HuH-7 (cell line): ENCODE measurements at places on chromosomes 11 and 22.

GRCh38 chr11:130103296-130103814 is 33.7 kb downstream of the APLP2 start:
- no peak for DNase-seq

- no peak for DNase-seq
These were observed 3.3 kb downstream of the EPS8L2 start for GRCh38 chr11:709109-709997.

DNA sequence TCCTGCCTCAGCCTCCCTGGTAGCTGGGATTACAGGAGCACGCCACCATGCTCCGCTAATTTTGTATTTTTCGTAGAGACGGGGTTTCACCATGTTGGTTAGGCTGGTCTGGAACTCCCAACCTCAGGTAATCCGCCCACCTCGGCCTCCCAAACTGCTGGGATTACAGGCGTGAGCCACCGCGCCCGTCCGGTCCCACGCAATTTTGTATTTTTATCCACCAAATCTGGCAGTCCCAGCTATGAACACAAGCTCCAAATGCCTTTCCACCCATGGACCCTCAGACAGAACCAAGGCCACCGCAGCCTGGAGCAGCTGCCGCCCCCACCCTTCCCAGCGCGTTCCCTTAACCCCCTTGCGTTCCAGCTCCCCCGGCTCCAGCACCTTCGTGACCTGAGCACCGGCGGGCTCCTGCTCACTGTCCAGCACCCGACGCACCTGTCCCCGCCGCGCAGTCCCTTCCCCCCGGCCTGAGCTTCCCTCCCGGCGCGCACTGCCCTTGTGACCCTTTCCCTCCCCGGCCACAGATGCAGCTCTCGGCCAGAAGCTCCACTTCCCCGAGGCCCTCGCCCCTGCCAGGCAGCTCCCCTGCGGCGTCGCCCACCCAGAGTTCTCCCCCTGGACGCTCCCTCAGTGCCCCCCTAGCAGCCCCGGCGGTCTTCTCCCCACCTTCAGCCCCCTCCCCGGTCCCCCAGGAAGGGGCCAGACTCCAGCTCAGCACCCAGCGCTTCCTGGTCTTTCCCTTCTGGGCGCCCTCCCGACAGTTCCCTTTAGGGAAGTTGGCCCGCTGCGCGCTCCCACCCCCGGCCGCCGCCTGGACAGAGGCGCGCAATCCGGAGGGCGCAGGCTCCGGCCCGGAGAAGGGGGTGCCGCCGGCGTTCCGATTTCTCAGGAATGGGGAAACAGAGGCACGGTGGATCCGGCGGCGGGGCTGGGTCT is 5.6 kb upstream of the ZBED4 start:
- DNase-seq: no peak

DNA sequence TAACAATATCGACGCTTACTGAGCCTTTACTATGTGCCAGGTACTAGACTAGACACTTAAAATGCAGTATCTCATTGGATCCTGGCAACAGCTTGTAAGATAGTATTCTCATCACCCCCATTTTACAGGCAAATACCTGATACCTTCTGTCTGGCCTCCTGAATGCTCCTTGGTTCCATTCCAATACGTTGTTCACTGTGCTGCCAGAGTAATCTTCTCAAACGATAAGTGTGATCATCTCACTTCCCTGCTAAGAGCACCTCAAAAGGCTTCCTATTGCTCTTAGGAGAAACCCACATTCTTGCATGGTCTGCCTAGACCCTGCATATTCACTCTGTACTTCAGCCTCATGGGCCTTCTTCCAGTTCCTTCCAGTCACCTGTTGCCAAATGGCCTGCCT is 1.3 kb upstream of the NRIP3 start:
- no peak for DNase-seq

GRCh38 chr11:95338430-95338991 is 107.5 kb upstream of the SESN3 start:
- DNase-seq: no peak

DNA sequence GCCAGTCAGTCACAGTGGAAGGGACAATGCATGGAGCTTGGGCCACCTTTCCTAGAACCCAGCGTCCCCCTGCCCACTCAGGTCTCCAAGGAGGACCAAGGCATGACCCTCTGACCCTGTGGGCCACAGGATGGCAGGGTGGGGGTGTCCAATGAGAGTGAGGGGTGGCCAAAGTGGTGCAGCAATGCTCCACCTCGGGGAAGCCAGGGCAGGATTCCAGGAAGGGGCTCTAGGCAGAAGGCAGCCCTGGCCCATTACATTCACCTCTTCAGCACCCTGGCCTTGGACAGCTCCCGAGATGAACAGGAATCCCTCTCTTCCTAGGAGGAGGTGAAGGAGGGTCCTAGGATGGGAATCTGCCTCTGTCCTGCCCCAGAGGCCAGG is 597.5 kb downstream of the BRD1 start:
- DNase-seq: peak; percentile 28

DNA sequence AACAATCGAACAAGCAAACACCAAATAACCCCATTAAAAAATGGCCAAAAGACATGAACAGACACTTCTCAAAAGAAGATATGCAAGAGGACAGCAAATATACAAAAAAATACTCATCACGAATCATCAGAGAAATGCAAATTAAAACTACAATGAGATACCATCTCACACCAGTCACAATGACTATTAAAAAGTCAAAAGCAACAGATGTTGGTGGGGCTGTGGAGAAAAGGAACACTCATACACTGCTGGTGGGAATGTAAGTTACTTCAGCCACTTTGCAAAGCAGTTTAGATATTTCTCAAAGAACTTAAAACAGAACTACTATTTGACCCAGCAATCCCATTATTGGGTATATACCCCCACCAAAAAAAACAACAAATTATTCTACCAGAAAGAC is 51.3 kb upstream of the FLI1 start:
- DNase-seq: no peak

GRCh38 chr11:86313793-86314192 is 11.8 kb downstream of the HIKESHI start:
- no peak for DNase-seq

GRCh38 chr11:2524446-2525165 is 79.8 kb downstream of the KCNQ1 start:
- no peak for DNase-seq

DNA sequence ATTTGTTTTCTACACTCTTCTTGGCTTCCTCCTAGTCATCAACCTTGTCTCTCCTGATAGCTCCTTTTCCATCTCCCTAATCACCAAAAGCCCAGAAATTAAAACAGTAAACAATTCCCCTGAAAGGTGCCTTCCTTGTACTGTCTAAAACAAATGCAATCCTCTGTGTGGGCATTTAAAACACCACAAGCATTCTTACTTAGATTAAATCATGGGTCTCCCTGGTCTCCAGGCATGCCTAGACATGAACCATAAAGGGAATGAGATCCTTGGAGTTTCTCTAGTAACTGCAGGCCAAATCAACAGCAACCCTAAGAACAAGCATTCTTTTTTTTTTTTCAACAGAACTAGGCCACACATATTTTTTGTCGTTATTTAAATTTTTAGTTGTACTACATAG is 1.9 kb downstream of the BTG4 start:
- DNase-seq: no peak

DNA sequence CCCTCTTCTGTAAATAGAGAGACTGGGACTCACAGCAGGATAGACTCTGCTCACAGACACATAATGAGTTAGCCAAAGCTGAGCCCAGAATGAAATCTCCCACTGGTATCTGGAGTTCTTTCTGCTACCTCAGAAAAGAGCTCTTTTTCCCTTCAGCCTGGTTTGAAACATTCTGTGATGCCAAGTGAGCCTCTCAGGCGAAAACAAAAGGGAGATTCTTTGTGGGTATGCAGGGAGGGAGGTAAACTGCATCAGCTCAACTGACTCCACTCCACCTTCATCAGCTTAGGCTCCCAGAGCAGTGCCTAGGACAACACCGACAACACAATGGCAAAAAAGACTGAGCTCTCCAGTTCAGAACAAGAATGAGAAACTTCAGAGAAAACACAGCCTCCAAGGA is 55.1 kb upstream of the SCUBE2 start:
- DNase-seq: no peak

GRCh38 chr11:112858289-112859023 is 102.8 kb upstream of the NCAM1 start:
- DNase-seq: no peak

DNA sequence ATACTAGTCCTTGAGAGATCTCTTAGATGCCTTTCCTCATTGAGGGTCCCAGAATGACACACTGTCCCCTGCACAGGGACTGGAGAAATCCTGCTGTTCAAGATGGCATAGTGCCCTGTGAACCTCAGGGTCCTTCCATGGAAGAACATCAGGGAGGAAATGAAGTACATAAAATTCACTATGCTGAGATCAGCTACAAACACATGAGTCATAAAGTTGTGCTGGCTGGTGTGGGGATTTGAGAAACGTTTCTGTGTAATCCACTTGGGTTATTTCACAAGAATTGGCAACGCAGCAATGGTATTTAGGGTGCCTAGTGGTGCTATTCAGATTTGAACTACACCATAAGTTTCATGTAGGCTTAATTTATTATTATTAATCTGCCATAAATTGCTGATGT is 174.4 kb downstream of the MAML2 start:
- no peak for DNase-seq

GRCh38 chr11:45537614-45538013 is 127.8 kb downstream of the CHST1 start:
- DNase-seq: no peak

DNA sequence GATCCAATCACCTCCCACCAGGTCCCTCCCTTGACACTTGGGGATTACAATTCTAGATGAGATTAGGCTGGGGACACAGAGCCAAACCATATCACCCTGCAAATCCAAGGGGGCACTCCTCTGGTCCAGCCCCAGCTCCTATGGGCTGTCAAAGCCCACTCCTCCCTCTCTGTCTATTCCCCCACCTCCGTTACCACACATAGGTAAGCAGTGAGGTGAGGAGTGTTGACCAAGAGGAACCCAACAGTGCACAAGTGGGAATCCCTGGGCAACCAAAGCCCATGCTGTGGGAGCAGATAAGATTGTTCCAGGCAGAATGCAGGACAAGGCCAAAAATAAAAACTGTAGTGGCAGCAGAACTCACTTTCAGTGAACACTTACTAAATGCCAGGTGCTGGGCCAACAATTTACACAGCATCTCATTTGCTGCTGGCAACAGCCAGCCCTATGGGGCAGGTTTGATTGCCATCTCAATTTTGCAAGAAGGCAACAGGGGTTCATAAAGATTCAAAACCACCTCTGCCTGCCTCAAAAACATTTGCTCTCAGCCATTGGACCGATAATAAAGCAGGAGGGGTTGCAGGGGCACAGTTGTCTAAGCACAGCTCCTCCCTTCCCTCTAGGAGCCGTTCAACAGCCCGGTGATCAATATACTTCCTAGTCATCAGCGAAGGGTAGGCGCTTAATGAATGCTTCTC is 8.9 kb downstream of the SDF2L1 start:
- DNase-seq: no peak

DNA sequence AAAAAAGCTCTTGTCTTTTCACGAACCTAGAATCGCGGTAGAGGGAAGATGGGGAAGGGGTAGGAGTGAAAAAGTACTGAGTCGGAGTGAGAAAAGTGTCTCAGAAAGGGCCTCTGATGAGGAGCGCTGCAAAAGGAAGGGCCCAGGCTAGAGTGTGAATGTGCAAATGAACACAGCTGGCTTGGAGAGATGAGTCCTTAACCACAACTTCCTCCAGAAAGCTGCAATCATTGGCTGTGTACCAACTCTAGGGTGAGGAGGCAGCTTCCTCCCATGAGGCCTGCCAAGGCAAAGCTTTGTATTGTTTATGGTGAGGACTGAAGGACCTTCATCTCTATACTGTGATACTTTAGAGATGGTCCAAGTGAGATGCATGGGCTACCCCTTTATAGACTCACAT is 566.9 kb upstream of the ANO5 start:
- no peak for DNase-seq

- no peak for DNase-seq
These were observed 121.2 kb downstream of the NCAM1 start for GRCh38 chr11:113082341-113082955.

- no peak for DNase-seq
These were observed 54.7 kb upstream of the CCDC188 start for GRCh38 chr22:20205464-20205963.

DNA sequence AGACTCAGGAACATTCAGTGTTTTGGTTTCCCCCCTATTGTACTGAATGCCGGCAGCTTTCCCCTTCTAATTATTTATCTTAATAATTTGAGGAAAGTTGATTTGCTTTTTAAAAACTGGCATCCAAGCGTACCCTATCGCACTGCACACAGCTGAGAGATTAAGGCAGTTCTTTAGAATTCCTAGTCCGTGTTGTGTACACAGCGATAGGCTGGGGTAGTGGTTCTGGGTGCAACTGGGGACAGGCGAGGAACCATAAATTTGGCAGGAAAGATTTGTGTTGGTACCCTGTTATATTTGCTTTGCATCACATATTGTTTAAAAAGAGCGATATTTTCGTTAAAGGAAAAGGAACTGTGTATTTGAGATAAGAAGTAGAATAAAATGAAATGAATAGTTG is 39.2 kb downstream of the PTPRJ start:
- no peak for DNase-seq

DNA sequence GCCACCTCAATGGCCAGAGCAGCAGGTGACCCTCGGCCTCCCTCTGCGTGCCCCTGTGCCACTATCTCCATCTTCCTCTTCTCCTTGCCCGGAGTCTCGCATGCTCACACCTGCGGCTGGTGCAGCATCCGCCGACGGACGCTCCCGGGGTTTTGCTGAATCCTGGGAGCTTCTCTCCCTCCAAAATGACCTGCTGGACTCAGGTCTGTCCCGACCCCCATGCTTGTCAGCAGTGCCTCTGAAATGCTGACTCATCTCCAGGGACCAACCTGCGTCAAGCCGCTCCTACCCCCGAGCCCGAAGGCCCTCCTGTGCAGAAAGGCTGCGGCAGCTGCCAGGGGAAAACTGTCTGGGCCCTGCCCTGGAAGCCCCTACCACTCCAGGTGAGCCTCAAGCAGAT is 58.4 kb downstream of the CELSR1 start:
- no peak for DNase-seq

GRCh38 chr11:32186118-32186517 is 95.2 kb downstream of the RCN1 start:
- DNase-seq: no peak

DNA sequence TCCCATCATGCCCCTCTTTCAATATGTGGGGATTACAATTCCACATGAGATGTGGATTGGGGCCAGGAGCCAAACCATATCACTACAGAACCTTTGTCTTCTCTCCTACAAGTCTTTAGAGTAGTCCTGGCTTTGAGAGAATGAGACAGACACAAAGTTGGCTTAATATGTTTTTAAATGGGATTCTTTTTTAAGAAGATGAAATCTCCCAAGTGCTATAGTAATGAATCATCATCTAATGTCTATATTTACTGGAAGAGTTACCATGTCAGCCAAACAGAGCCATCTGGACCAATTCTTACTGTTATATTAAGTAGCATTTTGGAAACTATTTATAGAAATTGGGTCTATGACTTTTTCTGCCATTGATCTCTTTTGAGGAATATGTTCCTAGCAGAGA is 38.1 kb upstream of the CARD18 start:
- DNase-seq: no peak

GRCh38 chr11:42837994-42838393 is 473.8 kb upstream of the API5 start:
- no peak for DNase-seq
